ENCODE measurements at places on chromosomes 7 and 10.
A peak's percentile ranks its signal among the peaks of the same experiment; 100 is the strongest.

DNA sequence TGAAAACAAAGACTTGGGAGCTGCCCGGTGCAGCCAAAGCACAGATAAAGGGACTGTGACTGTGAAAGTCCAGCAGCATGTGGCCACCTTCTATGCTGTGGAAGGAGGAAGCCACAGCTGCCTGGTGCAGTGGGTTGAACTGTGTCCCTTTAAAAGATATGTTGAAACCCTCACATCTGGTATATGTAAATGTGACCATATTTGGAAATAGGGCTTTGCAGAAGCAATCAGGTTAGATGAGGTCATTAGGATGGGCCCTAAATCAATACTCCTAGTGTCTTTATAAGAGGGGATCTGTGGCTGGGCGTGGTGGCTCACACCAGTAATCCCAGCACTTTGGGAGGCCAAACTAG lies 136.9 kb downstream of the GLI3 start:
- no peak for DNase-seq

GRCh38 chr10:14261336-14261735 lies 69.4 kb downstream of the FRMD4A start:
- no peak for DNase-seq

DNA sequence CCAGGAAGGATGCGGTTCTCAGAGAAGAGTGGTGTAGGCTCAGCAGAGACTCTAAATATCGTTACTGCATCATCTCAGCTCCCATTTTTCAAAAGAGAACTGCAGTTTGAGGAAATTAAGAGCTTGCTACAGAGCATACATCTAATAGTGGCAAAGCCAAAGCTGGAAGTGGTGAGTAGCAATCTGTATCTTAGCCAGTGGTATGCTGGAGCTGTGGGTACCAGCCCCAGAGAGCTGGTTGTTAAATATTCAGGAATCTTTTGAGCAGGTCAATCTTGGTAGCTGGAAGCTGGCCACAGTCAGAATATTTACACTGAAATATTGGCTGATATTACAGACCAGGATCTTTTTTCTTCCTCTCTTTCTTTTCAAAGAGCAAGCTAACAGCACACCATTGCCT lies 88.4 kb upstream of the STEAP1B start:
- DNase-seq: no peak

DNA sequence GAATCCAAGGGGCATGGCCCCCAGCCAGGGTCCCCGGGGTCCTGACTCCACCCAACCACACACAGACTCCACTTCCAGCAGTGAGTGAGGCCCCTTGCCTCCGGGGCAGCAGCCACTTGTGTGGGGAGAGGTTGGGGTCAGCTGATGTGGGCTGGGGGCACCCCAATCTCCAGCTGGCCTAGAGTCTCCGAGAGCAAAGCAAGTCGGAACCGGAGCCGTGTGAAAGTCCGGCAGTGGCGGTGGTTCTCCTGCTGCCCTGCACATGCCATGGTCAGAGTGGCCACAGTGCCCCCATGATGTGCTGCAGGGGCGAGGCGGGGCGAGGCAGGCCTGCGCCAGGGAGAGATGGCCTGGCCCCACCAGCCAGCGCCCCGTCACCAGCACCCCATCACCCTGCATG lies 74.6 kb downstream of the PDGFA start:
- no peak for DNase-seq

DNA sequence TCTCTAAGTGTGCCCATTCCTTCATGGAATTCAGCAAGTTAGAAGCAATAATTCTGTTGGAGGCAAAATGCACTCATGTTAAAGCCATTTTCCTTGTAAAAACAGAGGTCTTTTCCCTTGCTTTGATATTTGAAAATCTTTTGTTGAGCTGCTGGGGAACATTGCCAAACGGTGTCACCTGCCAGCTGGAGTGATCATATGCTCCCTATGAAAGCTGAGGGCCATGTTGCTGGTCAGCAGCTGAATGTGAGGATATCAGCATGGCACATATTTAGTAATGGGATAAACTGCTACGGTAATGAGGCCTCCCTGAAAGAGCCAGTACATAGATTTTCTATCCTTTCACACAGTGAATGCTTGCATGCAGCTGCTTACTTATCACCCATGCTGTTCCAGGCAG lies 224.3 kb downstream of the THSD7A start:
- peak; percentile 27 for DNase-seq

GRCh38 chr10:62890395-62890794 lies 74.2 kb upstream of the EGR2 start:
- DNase-seq: no peak

- peak; percentile 81 for DNase-seq
These were observed 8.4 kb downstream of the TCF7L2 start for GRCh38 chr10:112958275-112958995.

Data from muscle of arm (tissue), 14 donors.